ENCODE measurements at places on chromosomes 16 and 17.

- DNase-seq: no peak
Measured at GRCh38 chr17:72403713-72404209, 282.9 kb downstream of the SOX9 start.

GRCh38 chr17:9976283-9977179 lies 71.5 kb upstream of the RCVRN start:
- no peak for DNase-seq

DNA sequence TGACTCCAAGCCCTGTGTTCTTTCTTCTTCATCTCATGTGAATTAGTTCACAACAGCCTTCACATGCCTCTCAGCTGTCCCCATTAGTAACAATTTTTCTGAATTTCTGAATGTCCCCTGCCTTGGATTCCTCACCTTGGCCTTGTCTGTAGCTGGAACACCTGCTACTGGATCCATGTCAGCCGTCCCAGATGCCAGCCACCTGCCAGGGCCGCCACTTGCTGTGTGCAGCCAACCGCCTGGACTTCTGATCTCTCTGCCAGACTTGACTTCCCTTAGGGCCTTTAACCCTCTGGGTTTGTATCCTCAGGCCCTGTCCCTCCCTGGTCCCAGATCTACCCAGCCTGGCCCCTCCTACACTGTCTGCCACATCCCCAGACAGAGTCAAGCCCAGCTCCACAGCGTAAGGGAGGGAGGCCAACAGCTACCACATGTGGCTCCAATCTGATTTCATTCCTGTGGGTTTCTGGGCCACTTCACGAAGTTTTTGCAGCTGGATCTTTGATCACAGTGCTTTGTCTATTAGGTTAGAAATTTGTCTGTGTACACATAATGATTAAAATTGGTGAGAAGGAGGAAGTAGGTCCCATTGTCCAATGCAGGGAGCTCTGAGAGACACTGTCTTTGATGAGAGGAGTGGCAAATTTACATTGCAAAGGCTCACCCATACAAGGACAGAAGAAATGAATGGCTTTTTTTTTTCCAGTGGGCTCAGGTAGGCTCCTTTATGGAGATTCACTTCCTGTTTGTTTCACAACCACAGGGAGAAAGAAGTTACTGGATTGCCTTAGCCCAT lies 15.3 kb downstream of the MPP2 start:
- no peak for DNase-seq

DNA sequence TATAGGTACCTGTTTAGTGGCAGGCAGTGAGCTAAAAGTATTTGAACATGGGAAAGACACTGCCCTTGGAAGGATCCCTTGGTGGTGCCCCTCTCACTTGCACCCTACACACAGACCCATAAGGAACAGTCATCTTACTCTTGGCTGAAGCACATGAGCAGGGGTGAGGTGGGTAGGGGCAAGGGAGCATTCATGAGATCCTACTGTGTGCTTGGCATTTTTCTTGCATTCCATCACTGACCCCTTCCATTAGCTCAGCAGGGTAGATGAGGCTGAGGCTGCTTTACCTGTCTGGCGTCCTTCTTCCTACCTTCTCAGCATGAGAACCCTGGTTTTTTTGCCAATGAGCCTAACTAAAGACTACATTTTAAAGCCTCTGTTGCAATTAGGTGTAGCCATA lies 48.3 kb downstream of the CCT6B start:
- no peak for DNase-seq

GRCh38 chr16:88948781-88949490 lies 28.1 kb downstream of the CBFA2T3 start:
- no peak for DNase-seq

- no peak for DNase-seq
Measured at GRCh38 chr17:4815043-4815675, 8.2 kb downstream of the PLD2 start.

- DNase-seq: no peak
Measured at GRCh38 chr17:38602453-38602852, 3.3 kb downstream of the SRCIN1 start.

GRCh38 chr17:80486692-80487091 lies 10.3 kb upstream of the NPTX1 start:
- DNase-seq: no peak

- peak; percentile 39 for DNase-seq
Measured at GRCh38 chr17:57009737-57010445, 32.0 kb downstream of the SCPEP1 start.
